ENCODE measurements at places on chromosomes 16 and 17. TPM values are rescaled to one million over a fixed set of nuclear protein-coding genes. Genes with fewer than 3 reads are reported as not detected.

The TAC4 gene
- polyA plus RNA-seq, result 0.27 TPM

DNA sequence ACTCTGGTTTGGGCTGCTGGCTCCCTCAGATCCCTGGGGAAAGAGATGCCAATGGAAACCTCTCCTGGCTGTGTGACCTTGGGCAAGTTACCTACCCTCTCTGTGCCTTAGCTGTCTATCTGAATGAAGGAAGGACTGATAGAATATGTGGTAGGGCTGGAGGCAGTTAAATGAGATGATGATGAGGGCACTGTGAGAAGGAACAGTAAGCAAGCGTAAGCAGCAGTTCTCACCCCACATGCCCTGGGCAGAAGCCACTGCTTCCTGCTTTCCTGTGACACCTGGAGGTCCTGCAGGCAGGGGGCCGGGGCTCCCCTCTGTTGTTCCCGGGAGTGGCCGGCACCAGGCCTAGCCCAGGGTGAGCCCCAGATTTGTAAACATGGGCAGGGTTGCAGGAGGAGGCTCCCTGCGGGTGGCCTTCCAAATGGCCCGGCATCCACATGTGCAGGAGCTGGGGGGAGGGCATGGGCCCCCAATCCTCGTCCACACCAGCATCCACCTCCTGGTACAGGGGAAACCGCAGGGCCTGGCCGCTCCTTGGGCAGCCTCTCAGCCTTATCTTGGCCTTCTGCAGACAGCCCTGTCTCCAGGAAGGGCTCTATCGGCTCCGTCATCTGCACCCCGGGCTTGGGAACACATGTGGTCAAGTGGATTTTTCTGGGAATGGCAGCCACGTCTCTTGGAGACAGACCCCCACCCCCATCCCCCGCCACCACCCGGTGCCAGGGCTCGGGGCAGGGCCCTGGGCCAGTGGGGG lies 235.6 kb upstream of the GSE1 start:
- DNase-seq, result no peak

GRCh38 chr16:14196539-14196938 lies 125.4 kb downstream of the MRTFB start:
- peak; percentile 73 for DNase-seq

- DNase-seq, result no peak
Observed at GRCh38 chr17:17576772-17577234, 14.7 kb downstream of the PEMT start.

GRCh38 chr16:86554599-86554916 lies 477 bp downstream of the MTHFSD start:
- DNase-seq, result peak; percentile 25

GRCh38 chr17:8254881-8255280 lies 5.8 kb downstream of the PFAS start:
- DNase-seq, result no peak

GRCh38 chr16:57863434-57864160 lies 61.3 kb upstream of the KIFC3 start:
- DNase-seq, result peak; percentile 76

The PRAC2 gene
- not detected for polyA plus RNA-seq

DNA sequence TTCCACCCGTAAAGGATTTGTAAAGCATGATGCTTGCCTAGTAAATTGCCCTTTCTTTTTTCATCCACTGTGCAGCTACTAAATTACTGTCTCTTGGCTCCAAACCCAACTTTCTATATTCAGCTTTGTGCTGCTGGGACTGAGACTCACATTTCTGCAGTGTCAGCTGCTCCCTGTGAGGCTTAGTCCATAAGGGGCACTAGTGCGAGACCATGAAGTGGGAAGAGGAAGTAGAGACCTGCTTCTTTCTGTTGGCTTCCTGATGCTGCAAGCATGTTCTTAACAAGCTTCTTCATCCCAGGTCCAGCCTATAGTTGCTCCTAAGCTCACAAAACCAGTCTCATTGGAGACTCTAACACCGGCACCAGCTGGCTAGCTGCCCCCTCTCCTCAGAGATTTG lies 74.9 kb upstream of the HS3ST2 start:
- DNase-seq, result no peak

- DNase-seq, result no peak
Observed at GRCh38 chr17:601926-602303, 112.7 kb downstream of the VPS53 start.

DNA sequence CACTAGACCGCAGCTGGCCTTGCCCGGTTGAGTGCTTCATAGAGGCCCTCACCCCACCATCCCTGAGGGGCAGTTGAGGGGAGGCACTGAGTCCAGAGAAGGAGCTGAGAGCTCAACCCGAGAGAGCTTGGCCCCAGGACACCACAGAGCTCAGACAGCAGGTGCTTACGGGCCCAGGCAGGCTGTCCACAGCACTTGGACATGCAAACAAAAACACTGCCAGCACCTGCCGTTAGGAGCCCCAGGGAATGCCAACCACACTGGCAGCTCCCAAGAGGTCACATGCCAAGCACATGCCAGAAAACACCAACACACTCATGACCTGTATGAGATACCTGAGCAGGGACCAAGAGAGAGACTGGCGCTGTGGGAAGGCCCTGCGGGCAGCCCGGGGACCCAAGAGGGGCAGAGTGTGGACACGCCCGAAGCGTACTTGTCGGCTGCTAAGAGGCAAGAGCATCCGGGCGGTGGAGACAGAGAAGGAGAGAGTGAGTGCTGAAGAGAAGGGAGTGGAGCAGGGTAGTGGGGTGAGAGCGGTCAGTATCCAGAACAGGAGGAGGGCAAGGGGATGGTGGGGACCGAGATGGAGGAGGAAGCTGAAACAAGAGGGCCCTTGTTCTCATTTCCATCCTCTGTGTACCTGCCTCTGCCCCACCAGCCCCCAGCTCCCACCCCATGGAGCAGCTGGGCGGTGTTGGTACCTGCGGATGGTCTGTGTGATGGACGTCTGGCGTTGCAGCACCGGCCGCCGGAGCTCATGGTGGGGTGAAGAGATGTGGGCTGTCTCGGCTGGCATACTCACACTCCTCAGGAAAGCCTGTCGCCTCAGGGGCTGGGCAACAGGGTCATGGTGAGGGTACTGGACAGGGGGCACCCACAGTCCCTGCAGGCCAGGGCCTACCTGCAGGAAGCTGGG lies 8.2 kb downstream of the RHBDF1 start:
- no peak for DNase-seq

The TRIM25 gene
- polyA plus RNA-seq, result 51.1 TPM

The METTL16 gene
- 8.4 TPM for polyA plus RNA-seq

The GRIN2A gene
- polyA plus RNA-seq, result not detected

DNA sequence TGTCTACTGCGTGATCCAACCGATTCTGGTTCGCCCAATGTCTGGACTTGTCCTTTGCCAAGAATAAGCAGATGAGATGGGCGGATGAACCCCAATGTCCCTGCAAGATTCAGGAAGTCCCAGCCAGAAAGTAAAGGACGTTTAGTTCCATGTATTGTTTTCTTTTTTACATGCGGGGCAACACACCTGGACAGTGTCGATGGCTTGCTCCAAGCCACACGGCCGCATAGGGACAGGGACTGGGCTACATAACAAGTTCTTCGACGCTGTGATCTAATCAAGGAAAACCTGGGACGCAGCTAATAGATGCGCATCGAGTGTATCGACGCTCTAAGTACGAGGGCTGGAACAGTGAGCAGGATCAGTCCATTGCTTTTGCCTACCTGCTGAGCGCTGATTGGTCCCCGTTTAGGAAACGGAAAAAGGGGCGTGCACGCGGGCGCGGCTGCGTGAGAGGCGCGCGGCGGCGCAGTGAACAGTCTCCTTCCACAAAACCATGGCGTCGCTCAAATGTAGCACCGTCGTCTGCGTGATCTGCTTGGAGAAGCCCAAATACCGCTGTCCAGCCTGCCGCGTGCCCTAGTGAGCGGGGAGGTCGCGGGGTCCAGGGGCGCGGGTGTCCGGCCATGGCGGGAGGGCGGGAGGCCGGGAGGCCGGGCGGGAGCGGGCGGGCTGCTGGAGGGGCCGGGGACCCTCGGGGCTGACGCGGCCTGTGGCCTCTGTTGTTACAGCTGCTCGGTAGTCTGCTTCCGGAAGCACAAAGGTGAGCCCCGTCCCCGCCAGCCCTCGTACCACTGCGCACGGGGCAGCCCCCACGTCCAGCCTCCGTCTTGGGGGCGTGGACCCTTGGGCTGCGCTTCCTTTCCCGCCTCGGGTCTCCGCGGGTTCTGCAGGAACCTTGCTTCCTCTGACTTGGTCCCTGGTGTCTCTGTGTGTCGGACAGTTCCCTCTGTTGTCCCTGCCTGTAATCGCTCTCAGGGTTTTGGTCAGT lies at the start of gene ZNHIT3:
Gene ZNHIT3 (plus strand): TSS at position 478 of the 991 bp plus-strand sequence. CDS start 19 bp downstream, at position 497.
- peak; percentile 94 for DNase-seq

DNA sequence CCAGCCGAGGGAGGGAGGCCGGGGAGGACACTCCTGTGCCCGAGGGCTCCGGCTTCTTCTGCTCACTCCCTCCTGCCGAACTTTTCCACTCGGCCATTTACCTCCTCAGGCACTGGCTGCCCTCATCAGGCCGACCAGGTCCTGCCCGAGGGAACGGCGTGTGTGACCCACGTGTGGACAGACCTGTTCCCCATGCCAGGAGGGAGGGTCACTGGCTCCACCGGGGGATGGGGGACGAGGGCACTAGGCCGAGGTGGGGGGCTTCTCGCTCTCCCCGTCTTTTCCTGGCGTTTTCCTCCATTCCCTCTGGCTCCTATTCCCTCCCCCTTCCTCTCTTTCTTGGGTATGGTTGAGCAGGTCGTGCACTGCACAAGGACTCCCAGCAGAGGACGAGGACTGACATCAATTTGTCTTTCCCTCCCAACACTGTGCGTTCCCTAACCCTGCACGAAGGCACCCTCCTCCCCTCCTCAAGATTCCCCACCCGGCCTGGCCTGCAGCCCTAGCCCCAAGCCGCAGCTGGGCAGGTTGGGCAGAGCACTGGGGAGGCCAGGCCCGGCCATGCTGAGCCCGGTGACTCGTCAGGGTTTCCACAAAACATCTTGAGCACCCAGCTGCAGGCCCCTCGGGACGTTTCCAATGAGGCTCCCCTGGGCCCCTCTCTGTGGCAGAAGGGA lies 3.2 kb upstream of the IL17C start:
- DNase-seq, result no peak

DNA sequence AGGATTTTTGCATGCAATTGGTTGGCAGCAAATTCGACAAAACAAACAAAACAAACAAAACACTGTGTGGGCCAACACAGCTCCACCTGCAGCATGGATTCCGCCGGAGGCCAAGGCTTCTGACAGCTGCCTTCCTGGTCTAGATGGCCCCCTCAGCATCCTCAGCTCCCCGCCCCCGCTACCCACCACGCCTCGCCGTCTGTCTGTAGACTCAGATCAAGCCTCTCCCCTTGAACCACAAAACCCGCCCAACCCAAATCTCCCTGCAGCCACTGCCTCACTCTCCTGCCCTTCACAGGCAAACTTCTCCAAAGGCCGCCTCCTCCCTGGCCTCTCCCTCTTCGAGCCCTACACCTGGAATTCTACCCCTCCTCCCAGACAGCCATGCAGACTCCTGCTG lies 57.9 kb downstream of the RTN4RL1 start:
- no peak for DNase-seq

The SHISA9 gene
- not detected for polyA plus RNA-seq

The TM4SF5 gene
- polyA plus RNA-seq, result not detected

DNA sequence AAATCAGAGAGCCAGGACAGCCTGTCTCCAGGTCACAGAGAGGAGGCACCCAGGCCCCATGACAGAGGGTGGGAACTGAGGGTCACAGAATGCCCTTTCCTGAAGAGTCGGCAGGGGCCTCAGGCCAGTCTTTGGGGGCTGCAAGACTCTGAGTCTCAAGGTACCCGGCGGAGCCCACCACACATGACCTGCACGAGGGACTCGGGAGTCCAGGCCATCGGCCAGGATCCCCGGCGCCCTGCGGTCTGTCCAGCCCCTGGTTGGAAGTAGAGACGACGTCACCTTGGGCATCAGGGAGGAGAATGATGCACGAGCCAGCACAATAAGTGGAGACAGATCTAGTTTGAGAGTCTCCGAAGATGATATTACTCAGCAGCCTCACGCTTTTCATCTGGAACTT lies 234.7 kb upstream of the SDK2 start:
- DNase-seq, result no peak

The ITGB4 gene
- polyA plus RNA-seq, result 6.7 TPM

- no peak for DNase-seq
Observed at GRCh38 chr17:50174444-50174843, 8.6 kb downstream of the SGCA start.

The DYNLL2 gene
- 6.8 TPM for polyA plus RNA-seq

The GDPD3 gene
- 7.8 TPM for polyA plus RNA-seq

- no peak for DNase-seq
Observed at GRCh38 chr16:47358816-47359215, 102.0 kb downstream of the ITFG1 start.

The ARL17B gene
- polyA plus RNA-seq, result 3.1 TPM

The PYDC1 gene
- not detected for polyA plus RNA-seq

The BAHCC1 gene
- polyA plus RNA-seq, result 7.1 TPM

GRCh38 chr17:6668727-6669425 lies 17.3 kb downstream of the C17orf100 start:
- no peak for DNase-seq

The INCA1 gene
- 0.99 TPM for polyA plus RNA-seq

- no peak for DNase-seq
Observed at GRCh38 chr16:27818246-27818645, 245.3 kb downstream of the GSG1L start.

The KRT33A gene
- polyA plus RNA-seq, result not detected

GRCh38 chr17:41860254-41860931 lies 4.8 kb downstream of the KLHL11 start:
- DNase-seq, result no peak

The BCL6B gene
- polyA plus RNA-seq, result 94.5 TPM

- no peak for DNase-seq
Observed at GRCh38 chr17:32311028-32311536, 30.9 kb downstream of the C17orf75 start.

- no peak for DNase-seq
Observed at GRCh38 chr17:48160177-48161081, 52.9 kb downstream of the SNX11 start.

The ABCC11 gene
- polyA plus RNA-seq, result 0.06 TPM

DNA sequence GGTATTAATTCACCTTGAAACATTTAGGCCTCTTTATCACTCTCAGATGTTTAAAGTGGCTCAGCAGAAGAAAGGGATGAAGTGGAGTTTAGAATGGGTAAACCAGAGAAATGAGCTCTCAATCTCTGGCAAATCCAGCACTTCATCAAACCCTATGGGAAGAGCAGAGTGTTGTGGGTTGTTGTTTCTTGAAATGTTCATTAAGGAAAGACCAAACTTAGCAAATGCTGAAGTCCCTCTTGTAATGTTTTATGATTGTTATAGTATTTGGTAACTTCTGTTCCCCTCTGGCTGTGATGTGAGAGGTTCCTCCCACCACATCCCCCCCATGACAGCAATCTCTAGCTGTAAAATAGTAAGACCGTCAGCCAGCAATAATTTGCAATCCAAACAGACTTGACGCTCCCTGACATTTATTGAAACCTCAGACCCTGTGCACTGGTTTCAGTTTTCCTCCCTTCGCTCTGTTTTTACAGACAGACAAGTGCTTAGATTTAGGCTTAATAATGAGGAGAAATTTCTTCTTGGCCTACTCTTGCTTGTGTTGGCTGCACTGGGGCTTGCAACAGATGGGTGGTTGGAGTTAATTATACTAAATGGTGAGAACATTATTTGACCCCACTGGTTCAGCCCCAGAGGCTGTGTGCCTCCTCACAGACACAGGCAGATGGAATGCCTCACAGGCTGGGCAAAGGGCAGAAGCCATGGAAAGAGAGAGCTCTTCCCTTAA lies 609.4 kb upstream of the SOX9 start:
- DNase-seq, result no peak

- DNase-seq, result no peak
Observed at GRCh38 chr16:87076331-87076949, 240.8 kb downstream of the C16orf95 start.

The EPOP gene
- polyA plus RNA-seq, result 0.43 TPM

Data from endothelial cell of umbilical vein (primary cell).